ENCODE measurements at places on chromosomes 7 and 10.

- no peak for DNase-seq
Observed at GRCh38 chr10:93718937-93719725, 16.7 kb upstream of the FRA10AC1 start.

GRCh38 chr7:43653466-43653865, 70.6 kb downstream of the STK17A start:
- DNase-seq: no peak

- peak; percentile 57 for DNase-seq
Observed at GRCh38 chr7:142873281-142873784, 12.2 kb downstream of the TRPV6 start.

- DNase-seq: no peak
Observed at GRCh38 chr7:93414574-93414973, 159.9 kb downstream of the CALCR start.

- no peak for DNase-seq
Observed at GRCh38 chr7:103487419-103487818, 41.4 kb upstream of the SLC26A5 start.

GRCh38 chr10:75712242-75712880, 280.9 kb downstream of the LRMDA start:
- no peak for DNase-seq

DNA sequence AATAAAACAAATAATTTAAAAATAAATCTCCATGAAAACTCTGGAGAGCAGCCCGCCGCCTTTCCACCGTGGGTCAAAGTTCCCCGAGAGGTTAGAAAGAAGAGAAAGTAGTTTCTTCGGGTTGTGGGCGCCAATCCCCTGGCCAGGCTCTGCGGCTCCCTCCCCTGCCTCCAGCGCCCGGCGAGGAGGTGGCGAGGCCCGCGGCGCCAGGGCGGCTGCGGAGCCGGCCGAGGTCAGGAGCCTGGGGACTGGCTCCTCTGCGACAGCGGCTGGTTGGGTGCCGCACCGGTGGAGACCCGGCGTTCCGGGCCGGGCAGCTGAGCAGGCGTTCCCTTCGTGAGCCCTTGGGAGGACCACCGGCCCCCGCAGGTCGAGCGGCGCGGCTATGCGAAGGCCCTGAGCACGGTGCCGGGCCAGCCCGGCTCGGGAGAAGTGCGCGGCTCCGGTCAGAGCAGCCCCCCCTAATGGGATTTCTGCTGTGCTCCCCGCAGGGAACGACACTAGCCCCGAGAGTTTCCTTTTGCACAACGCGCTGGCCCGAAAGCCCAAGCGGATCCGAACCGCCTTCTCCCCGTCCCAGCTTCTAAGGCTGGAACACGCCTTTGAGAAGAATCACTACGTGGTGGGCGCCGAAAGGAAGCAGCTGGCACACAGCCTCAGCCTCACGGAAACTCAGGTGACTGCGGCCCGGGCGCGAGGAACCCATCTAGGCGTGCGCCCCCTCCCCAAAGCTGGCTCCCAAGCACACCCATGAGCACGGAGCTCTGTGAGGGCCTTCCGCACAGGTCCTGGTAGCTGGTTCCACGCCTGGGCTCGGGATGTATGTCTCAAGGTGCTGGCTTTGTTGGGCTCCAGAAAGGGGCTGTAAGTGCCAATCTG, 2.8 kb downstream of the EMX2 start:
- peak; percentile 34 for DNase-seq

DNA sequence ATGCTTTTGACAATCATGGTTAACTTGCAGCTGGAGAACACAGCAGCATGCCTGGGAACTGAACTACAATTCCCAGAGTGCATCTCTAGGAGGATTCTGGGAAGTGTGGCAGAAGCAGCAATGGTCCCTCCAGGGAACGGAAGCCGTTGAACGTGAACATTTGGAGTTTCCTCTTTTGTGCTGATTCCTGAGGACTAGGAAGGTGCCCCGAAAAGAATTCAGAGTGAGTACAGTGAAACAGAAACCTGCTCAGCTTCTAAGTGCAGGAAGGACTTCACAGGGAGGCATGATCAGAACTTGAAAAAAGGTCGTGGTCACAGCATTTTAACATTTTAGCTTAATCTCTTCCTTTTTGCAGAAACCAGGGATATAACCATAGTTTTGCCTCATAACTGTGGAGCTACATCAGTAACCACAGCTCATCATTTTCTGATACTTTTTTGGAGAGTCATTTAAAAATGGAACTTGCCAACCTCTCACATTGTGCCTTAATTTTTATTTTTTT, at the start of gene NUDT13:
Gene NUDT13 (plus strand): TSS at position 111 of the 505 bp plus-strand sequence. CDS start 3,911 bp downstream, outside the sequence.
- peak; percentile 58 for DNase-seq

GRCh38 chr7:40802497-40802896, 667.7 kb downstream of the SUGCT start:
- DNase-seq: no peak

DNA sequence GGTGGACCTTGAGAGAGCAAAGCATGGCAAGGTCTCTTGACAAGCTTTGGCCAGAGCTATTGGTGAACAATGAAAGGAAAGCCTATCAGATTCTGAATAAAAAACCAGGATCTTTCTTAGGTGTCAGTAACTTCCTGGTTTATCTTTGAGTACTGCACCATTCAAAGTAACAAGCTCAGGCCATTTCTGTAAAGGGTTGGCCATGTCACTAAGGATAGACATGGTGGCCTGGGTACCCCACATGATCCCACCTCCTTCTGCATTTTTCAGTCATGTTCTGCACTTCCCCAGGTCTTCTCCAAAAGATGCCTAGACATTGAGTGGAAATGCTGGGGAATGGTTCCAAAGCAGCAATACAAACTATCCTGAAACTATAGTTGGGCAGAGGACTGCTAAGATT, 242.0 kb downstream of the ARHGAP12 start:
- no peak for DNase-seq

GRCh38 chr7:11315666-11316258, 342.1 kb downstream of the PHF14 start:
- DNase-seq: peak; percentile 8

DNA sequence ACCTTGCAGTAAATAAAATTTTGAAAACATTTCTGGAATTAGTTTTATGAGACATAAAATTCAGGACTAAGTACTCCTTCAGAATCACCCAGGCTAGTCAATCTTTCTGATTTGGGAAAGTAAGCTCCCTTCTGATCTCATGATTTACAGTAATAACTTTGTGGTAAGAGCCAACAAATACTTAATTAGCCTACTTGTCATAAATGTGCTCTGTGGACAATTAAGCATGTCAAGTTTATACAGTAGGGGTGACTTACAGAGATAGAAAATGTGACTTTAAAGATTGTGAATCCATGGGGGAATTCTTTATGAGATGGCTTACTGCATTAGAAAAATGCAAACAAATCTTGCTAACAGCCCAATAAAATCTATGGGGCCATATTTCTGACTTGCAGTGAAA, 616.9 kb upstream of the GHITM start:
- no peak for DNase-seq

- no peak for DNase-seq
Observed at GRCh38 chr10:16297069-16297468, 139.7 kb upstream of the PTER start.

GRCh38 chr10:127398971-127399365, 150.1 kb upstream of the NPS start:
- DNase-seq: no peak

GRCh38 chr7:121046009-121046408, 57.5 kb downstream of the CPED1 start:
- DNase-seq: no peak

- no peak for DNase-seq
Observed at GRCh38 chr10:45660876-45661411, 11.6 kb downstream of the ZFAND4 start.

DNA sequence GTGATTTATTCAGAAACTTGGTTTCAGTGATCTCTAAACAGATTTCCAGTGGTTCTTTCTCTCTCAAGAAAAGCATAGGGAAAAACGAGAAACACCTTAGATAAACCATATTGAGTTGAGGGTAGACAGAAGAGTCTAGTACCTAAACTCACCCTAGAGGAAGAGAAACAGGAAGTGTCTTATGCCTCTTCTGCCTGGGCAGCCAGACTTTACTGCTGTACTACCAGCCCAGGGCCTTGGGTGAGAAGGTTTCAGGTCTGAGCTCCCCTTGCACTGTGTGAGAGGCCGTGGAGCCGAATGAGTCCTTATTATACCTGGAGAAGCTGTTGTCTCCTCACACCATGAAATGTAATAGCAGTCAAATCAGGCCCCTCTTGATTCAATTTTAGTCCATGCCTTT, 18.2 kb downstream of the HIF1AN start:
- DNase-seq: no peak

- no peak for DNase-seq
Observed at GRCh38 chr7:48691788-48692187, 232.6 kb upstream of the CDC14C start.

DNA sequence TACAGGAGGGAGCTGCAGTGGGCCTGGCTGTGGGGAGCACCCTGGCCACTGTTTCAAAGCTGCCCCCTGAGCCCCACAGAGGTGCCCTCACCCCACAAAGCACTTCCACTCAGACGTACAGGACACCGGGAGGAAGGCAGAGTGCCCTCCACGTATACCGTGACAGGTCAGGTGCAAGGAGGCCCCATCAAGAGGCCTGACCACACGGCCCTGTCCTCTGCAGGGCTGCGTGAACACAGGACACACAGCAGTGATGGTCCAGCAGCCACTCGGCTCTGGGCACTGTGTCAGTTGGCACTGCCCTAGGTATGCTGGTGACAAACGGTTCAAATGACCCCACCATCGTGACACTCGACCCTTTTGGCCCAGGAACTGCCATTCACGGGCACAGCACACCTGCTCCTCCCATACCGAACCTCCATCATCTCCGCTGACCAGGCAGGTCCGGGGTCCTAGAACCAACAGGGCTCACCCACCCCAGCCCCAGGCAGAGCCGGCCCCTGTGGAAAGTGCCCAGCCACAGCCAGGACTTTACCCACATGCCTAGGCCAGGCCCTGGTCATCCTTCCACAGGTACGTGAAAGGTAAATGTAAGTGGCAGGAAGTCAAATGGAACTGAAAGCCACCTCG, 560.9 kb downstream of the PTPRN2 start:
- DNase-seq: no peak

DNA sequence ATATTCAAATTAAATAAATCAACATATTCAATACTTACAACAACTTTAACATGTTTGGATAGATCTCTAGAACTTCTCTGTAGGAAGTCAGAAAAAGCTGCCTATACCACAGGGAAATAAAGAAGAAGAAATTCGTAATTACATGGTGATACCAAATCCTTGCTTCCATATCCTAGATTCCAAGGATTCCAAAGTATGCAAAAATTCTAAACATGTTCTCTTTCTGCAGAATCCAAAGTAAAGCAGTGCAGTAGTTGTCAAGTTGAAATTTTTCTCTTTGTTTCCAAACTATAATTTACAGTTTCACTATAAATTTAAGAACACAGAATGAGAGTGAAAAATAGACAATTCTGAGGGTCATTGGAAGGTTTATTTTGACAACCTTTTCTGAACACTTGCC, 233.7 kb upstream of the PTN start:
- no peak for DNase-seq

DNA sequence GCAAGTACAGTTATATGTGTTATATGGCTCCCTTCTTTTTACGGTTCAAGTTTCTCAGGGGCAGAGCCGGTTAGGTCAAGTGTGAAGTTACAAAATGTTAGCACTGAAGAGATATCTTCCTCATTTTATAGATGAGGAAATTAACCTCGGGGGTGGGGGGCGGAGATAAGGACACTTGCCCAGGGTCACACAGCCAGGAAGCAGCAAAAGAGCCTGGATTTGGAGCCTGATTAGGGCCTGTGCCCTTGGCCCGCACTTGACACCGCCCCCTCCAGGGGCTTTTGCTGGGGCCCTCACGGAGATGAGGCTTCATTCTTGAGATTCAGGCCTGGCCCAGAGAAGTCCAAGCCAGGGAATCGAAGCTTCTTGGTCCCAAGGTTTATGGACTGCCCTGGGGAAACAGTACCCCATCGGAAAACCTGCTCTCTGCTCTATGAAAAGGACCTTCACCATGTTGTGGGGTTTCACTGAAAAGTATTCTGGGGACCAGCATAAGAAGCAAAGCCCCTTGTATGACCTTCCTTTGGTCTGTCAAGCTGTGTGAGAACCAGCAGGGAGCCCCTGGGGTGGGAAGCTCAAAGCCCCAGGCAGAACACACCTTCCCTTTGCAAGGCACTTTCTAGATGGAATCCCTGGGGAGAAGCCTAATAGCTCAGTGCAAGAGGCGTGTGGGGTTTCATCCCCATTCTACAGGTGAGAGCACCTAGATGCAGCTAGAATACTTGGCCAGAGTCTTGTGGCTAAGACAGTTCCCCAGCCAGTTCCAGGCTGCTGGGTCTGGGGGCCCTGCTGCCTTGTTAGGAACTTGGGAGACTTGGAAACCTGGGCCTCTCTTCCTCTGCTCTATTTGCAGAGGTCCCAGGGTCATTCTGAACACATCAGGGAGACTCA, 21.9 kb downstream of the UNC5B start:
- no peak for DNase-seq

- no peak for DNase-seq
Observed at GRCh38 chr10:57898231-57898630, 369.5 kb downstream of the IPMK start.
